ENCODE measurements at places on chromosomes 16 and 17.

- DNase-seq = no peak
Measured at GRCh38 chr17:36920032-36921005, 17.0 kb upstream of the LHX1 start.

DNA sequence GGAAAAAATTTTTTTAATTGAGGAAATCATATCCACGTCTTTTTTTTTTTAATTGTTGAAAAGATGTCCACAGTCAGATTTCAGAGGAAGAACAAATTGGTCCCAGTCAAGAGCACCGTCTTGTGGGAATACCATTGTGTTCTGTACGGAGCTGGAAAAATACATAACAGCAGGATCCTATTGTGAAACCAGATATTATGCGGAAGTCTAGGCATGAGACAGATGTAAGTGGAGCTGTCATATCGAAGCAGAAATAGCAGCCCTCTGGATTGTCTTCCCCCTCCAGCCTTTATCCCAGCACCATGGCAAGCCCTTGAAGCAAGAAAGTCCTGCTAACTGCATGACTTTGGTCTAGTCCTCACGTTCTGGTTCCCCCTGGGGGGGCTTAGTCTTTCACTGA, 391.6 kb upstream of the ASIC2 start:
- DNase-seq = no peak

DNA sequence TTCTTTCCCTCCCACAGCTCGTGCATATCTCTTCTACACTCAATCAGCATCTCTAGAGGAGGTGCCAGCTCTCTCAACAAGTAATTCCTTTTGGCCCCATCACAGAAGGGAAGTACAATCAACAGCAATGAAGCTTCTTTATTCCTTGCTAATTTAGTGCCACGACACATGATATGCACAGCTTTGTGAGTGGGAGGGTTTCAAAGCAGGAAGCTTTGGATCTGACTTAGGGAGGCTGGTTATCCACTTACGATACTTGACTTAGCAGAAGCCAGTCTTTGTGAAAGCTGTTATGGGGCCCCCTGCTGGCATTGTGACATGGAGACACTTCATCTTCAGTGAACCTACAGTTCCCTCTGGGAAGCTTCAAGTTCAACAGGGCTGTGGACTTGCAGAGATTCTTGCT, 81.0 kb downstream of the TMEM100 start:
- peak; percentile 25 for DNase-seq

GRCh38 chr17:64477849-64478248, 19.0 kb downstream of the POLG2 start:
- no peak for DNase-seq

GRCh38 chr17:80833952-80834892, 157.4 kb upstream of the CHMP6 start:
- DNase-seq = no peak

- peak; percentile 82 for DNase-seq
Measured at GRCh38 chr16:57041182-57042156, 50.9 kb upstream of the CPNE2 start.

DNA sequence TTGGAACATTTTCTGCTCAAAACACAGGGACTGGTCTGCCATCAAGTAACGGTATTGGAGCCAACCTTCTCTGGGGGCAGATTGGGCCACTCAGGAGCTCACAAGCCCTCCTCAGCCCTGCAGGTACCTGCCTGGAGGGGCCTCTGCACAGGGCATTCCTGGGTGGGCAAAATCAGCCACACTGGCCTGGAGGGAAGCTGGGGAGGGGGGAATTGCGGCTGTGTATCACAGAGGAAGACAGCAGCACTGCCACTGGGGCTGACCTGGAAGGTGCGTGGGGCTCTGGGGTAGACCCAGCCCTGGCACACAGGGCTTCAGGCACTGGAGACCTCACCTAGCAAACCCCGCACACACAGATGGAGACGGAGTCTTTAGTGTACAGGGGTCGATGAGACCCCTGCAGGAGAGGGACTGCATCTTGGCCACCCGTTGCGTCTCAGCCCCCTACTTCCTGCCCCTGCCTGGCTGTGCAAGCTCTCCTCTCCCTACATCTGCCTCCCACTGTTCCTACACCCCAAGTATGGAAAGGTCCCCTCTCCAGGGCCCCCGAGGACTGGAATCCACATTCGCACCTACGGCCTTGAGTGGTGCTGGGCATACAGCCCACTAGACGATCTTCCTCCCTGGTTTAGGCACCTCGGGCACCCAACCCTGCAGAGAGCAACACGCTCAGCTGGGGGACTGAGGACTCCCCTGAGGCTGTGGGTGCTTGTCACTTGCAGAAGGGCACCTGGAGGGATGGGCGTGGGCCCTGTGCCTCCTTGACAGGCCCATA, 7.1 kb upstream of the SRRM2 start:
- no peak for DNase-seq

GRCh38 chr17:6179017-6179416, 108.8 kb downstream of the WSCD1 start:
- no peak for DNase-seq

DNA sequence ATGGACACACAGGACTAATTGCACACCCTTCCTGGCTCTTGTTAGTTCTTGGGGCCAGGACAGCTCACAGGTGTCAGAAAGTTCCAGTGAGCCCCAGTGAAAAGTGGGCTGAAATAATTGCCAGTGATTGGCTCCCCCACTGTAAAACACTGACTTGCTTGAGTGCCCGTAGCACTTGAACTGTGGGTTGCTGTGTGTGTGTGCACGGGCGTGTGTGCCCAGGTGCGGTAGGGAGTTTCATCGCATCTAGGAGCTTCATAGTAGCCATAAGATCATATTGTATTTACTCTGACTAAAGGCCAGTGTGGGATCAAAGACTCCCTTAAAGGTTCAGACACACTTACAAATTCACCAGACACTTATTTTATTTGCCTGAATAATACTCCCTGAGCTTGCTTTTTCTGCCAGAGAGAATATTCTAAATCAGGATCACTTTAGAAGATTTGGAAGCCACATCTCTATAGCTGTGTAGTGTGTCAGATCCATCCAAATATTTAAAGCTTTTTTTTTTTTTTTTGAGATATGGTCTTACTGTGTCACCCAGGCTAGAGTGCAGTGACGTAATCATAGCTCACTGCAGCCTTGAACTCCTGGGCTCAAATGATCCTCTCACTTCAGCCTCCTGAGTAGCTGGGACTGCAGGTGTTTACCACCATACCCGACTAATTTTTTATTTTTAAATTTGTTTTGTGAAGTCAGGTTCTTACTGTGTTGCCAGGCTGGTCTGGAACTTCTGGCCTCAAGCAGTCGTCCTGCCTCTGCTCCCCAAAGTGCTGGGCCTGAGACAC, 11.4 kb downstream of the UNK start:
- DNase-seq = no peak

- DNase-seq = no peak
Measured at GRCh38 chr16:16917191-16917785, 538.3 kb downstream of the NPIPA7 start.

- DNase-seq = no peak
Measured at GRCh38 chr16:22938647-22939046, 124.7 kb downstream of the HS3ST2 start.

DNA sequence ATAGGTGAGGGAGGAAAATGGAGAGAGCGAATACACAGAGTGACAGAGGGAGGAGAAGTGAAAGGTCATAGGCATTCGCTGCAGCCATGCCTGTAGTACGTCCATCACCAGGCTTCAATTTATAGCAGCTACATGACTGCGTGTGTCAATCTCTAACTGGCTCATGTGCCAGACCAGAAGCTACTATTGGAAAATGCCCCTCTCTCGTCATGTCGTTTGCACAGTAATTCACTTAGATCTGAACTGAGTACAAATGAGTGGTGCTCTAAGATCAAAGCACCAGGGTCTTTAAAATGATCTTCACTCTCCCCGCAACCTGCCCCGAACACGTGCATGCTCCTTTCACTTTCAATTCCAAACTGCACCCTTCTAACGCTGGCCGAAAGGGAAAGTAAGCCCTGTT, 51.3 kb downstream of the ADCY9 start:
- peak; percentile 13 for DNase-seq

- no peak for DNase-seq
Measured at GRCh38 chr16:62652441-62653120, 616.3 kb upstream of the CDH8 start.

DNA sequence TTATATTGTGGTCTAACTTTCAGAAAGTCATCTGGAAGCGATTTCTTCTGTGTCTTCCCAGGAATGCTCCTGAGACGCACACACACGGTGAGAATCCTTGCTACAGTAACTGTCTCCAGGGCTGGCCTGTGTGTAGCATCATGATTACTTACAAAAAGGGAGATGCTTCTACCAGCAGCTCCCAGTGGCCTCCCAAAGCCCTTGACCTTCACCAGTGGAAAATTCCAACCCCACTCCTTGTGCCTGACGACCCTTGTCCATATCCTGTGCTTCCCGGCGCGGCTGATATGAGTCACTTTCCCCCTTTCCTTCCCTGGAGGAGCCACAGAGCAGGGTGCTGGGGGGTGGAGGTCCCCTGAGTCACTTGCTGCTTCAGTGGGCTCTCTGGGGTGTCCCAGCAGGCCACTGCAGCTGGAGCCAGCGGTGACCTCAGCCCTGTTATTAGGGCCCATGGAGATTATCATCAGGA, 22.1 kb upstream of the NAT9 start:
- DNase-seq = no peak

DNA sequence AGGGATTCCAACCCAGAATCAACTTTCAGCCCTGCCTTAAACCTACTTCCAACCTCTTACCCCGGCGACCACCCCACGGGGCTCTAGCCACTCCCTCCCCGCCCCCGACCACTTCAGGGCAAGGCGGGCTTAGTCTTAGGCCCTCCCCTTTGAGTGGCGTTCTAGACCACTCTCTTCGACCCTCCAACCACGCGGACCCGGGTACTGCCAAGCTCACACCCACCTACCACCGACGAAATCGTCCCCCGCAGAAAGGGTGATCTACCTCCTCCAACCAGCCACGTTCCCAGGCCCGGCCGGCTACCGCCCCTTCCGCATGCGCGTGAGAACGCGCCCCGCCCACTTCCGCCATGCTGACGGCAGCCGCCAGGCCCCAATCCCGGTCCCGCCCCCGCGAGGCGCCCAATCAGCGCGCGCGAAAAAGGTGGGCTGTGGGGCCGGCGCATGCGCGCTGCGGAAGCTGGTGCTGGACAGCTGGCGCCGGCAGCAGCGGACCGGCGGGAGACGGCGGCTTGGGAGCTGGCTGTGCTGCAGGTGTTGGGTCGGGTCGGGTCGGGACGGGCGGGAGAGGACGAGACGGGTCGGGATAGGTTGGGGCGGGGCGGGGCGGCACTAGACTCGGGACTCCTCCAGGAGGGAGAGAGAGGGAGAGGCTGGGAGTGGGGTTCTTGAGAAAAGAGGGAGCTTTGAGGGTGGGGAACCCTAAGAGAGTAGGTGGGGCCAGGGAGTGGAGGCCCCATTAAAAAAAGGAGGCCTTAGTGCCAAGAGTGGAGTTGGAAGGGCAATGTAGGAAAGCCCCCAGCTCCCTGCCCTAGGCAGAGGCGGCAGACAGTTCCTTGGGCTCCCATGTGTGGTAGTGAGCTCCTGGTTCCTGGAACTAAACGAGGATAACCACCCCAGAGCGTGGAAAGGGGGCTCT, at the start of gene NAT9:
NAT9 (minus strand) TSS at position 302 of the 919 bp plus-strand sequence. CDS start 647 bp downstream, outside the sequence.
- DNase-seq = peak; percentile 100

GRCh38 chr17:27481327-27481726, 25.1 kb downstream of the KSR1 start:
- DNase-seq = no peak

GRCh38 chr17:49978501-49978900, 9.5 kb downstream of the DLX4 start:
- no peak for DNase-seq

GRCh38 chr17:7940743-7941142, 8.7 kb downstream of the CNTROB start:
- DNase-seq = no peak

DNA sequence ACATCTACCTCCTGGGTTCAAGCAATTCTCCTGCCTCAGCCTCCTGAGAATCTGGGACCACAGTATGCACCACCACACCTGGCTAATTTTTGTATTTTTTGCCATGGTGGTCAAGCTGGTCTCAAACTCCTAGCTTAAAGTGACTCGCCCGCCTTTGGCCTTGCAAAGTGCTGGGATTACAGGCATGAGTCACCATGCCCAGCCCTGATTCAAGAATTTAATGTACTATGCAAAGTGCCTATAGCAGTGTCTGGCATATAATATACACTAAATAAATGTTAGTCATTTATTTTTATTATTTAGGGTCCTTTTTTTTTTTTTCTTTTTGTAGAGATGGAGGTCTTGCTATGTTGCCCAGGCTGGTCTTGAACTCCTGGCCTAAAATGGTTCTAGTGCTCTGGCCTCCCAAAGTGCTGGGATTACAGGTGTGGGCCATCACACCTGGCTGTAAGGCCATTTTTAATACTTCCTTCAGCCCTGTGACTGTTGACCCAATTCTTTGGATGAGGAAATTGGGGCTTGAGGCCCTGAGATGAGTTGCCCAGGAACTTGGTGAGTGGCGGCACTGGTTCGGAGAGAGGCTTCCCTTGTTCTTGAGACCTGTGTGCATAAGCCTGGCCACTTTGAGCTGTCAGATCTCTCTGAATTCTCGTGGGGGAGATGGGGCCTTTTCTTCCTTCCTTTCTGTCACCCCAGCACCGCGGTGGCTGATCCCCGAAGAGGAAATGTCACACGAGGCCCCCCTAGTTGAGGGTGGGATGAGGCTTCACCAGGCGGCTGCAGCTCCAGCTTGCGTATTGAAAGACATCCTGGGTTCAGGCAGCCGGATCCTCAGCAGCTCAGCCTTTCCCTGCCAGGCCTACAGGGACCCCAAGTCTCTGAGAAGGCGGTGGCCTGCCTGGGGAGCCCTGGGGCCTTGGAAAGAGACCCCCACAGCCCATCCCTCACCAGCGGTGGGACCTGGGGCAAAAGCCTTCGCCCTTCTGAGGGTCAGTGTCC, 38.7 kb downstream of the LAT start:
- no peak for DNase-seq

DNA sequence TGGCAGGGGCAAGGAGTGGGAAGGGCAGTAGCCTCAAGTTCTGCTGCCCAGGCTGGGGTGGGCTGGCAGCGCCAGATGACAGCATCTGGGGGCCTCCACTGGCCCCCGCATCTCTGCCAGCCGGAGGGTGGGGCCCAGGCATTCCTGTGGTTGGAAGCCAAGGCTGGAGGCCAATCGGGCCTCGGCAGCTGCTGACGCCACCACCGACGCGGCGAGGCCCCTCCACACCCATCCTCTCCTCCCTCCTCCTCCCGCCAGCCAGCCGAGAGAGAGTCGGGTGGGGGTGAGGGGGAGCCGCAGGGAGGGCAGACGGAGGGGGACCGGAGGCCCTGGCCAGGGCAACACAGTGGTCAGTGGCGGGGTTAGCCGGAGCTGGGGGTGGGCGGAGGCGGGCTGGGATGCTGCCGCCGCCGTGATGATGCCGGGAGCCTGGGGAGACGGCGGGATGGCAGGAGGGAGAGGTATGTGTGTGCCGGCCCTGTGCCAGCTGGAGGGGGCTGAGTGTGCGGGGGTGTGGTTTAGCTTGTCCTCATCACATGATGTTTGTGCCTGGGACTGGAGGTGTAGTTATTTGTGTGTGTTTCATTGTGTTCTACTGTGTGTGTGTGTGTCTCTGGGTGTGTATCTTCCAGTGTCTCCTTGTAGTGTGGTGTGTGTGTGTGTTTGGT, 36.6 kb downstream of the ARHGAP23 start:
- DNase-seq = no peak

DNA sequence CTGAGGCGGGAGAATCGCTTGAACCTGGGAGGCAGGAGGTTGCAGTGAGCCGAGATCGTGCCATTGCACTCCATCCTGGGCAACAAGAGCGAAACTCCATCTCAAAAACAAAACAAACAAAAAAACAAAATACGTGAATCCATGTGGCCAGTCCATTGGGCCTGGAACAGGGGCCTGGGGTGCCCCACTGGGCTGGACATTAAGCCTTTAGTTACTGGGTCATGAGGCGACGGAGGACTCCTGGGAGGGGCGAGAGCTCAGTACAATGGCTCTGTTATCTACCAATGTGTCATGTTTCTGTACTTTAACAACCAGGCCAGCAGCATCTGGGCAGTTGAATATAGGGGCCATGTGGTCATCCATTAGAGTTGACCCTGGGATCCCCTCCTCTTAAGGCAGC, 18.9 kb upstream of the CLEC18A start:
- no peak for DNase-seq

Data from stimulated activated CD4-positive, alpha-beta T cell treated with anti-CD3 and anti-CD28 coated beads, Interleukin-4, amount 100 ng/mL, for 1 hour (primary cell).